Activated T-helper 1 cell treated with anti-CD3 and anti-CD28 coated beads, Interleukin-2, amount 50 U/mL, for 16 hours (primary cell): ENCODE measurements at places on chromosomes 1 and 21.

GRCh38 chr1:79775402-79775801, 768.9 kb upstream of the ADGRL4 start:
- no peak for DNase-seq

DNA sequence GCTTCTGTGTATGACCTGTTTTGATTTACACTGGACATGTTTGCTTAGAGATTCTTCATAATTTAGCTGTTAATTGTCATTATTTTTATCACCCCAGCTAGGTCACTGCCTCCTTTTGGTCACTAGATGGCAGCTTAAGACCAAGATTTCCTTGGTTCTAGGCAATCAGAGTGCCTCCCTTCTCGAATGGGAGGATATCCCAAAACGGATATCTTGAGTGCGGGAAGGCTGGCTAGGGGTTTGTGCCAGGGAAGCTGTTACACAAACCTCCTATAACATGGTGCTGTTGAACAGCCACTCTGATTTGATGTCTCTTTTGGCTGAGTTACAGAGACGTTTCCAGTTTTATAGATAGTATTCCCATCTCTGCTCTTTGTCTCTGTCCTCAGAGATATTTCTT, 283.5 kb downstream of the S1PR1 start:
- no peak for DNase-seq

GRCh38 chr1:48547561-48548220, 75.7 kb upstream of the SPATA6 start:
- no peak for DNase-seq

DNA sequence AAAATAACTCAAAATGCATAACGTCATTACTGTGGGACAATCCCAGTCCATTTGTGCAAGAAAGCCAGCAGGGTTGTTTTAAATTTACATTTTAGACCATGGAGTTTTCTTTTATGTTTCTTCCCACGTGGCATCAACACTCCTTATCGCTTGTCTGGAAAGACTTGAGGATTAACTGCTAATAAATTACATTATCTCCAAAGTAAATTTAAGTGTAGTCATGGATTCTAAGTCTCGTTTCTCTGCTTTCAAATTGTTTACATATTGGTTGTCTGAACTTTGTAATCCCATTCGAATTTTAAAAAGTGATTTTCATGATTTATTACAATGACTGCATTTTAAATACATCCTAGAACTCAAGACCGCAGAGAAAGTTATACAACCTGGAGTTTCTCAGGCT, 119.3 kb upstream of the ADAMTS5 start:
- DNase-seq: no peak

DNA sequence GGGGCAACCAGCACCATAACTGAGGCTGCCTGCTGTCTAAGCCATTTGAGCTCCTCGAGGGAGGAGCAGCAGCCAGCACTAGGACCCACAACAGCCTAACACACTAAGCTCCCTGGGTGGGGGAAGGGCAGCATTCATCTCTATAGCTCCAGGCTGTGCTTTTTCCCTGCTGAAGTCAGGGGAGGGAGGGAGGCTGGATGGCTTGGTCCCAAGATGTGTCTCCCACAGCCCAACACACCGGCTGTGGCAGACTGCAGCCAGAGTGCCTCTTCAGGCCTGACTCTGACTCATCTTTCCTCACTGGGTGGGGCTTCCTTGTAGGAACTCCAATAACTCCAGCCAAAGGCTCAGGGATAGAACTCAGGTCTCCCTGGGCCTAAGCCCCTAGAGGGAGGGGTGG, 296.3 kb downstream of the PRDM2 start:
- no peak for DNase-seq

DNA sequence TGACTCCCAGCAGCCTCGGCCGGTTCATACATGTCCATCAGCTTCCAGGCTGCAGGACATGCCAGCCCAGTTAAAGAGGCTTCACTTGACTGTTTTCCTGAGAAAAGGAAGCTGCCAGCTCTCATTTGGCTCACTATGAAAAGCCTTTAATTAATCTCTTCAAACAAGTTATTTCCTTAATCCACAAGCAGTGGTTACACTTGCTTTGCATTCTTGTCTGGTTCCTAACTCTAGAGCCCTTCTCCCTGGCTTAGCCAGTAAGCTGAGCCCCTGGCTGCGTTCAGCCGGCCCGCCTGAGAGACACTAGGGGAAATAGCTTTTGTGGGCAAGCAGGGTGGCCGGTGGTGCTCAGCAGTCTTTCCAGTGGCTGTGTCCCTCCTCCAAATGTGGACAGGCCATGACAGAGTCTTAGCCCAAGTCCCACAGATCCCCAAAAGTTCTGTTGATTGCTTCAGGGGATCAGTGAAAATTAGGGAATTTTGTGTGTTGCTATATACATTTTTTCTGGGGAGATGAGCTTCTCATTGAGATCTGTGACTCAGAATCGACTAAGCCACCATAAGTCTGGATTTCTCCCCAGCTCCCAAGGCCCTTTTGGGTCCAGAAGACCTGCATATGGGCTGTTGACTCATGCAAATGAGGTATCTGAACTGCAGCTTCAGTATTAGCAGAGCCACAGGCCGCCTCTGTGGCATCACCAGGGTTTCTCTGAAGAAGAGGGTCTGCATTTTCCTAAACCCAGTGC, 10.1 kb downstream of the ATF3 start:
- DNase-seq: no peak

DNA sequence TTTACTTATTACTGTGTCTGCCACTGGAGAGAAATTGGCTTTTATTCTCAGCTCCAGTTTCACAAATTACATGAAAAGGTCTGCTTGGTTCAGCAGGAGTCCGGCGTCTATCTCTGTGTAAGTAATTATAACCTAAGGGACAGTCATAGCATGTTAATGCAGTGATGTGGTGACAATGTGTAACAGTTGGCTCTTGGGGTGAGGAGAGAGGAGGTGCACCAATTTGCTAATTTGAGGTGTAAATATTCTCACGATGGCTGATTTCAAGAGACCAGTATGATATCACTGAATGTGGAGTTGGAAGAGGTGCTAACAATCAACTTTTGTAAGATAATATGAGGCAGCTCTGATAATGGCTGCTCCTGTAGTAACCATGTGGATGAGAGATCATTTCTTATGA, 86.1 kb downstream of the CTH start:
- no peak for DNase-seq

DNA sequence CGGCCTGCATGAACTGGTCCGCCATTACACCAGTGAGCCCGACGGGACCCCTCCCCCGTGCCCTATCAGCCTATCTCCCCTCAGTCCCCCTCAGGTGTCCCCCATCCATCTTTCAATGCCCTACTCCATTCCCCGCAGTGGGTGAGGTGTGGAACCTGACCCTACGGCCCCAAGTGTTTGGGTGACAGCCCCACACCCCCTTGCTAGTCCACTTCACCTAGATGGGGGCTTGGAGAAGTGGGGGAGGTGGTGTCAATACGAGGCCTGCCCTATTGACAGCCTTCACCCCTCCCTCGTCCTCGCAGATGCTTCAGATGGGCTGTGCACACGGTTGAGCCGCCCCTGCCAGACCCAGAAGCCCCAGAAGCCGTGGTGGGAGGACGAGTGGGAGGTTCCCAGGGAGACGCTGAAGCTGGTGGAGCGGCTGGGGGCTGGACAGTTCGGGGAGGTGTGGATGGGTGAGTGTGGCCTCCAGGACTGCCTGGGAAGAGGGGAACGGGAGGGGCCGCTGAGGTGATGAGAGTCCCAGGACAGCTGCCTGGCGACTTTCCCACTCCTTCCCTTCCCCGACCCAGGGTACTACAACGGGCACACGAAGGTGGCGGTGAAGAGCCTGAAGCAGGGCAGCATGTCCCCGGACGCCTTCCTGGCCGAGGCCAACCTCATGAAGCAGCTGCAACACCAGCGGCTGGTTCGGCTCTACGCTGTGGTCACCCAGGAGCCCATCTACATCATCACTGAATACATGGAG, 15.7 kb upstream of the HDAC1 start:
- DNase-seq: no peak

GRCh38 chr1:210302501-210302900, 26.2 kb upstream of the HHAT start:
- DNase-seq: no peak

DNA sequence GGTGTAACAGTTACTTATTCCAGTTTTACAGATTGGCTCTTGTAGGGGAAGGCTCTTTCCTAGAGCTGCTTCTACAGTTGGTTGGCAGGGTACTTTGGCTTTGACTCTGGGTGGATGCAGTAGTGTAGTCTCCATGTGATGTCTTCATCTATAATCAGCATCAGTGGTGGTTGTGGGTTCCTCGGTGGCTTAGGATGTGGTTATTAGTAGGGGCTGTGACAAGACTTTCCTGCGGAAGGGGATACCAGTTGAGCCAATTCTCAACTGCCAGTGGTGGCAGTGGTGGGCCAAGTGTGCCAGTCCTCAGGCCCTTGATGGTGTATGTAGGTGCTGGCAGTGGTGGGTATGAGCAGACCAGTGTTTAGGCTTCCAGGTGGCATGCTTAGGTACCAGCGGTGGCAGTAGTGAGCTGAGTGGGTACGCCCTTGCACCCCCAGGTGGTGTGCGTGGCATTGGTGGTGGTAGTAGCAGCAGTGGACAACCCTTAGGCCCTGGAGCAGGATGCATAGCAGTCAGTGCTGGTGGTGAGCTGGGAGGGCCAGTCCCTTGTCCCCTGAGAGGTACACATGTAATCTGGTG, 27.2 kb upstream of the KLF18 start:
- no peak for DNase-seq

GRCh38 chr1:84946631-84947030, 50.3 kb downstream of the MCOLN2 start:
- no peak for DNase-seq

DNA sequence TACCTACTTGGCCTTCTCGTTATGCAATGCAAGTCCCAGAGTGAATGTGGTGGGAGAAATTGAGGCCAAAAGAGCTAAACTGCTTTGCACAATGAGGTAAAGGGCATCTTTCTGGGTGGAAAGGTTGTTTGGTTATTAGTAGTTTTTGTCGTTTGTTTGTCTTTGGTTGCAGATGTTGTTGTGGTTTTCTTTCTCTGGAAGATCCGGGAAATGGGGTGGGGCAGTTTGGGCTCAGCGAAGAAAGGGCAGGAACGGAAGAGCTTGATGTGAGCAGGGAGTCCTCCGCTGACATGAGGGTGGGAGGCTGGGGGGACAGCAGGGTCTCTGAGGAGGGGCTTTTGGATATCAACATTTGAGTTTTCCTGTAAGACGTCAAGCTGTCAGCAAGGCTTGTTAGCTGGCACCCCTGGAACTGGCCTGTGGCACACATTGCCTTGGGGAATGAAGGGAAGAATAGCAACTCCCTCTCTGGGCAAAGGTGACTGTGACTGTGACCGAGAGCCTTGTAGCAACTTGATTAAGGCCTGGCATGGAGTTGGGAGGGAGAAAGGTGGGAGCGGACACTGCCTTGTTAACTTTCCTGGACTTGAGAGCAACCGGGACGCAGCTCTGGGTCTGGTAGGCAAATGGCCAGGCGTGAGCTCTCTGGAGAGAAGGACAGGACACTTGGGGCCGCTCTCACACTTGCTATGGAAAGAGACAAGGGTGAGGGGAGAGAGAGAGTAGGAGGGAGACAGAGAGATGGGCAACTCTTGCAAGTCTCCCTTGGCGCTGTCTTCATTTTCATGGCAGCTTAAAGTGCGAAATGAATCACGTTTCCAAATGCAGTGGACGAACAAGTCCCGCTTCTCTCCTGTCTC, 15.4 kb upstream of the OPRD1 start:
- DNase-seq: no peak

- DNase-seq: no peak
Observed at GRCh38 chr1:18855573-18855972, 3.9 kb downstream of the TAS1R2 start.

GRCh38 chr1:7561331-7561921, 209.7 kb upstream of the VAMP3 start:
- DNase-seq: no peak

- no peak for DNase-seq
Observed at GRCh38 chr1:99638853-99639252, 7.1 kb upstream of the PALMD start.

GRCh38 chr1:164033782-164034181, 525.2 kb upstream of the PBX1 start:
- no peak for DNase-seq

GRCh38 chr1:240242601-240243144, 151.0 kb downstream of the FMN2 start:
- no peak for DNase-seq

DNA sequence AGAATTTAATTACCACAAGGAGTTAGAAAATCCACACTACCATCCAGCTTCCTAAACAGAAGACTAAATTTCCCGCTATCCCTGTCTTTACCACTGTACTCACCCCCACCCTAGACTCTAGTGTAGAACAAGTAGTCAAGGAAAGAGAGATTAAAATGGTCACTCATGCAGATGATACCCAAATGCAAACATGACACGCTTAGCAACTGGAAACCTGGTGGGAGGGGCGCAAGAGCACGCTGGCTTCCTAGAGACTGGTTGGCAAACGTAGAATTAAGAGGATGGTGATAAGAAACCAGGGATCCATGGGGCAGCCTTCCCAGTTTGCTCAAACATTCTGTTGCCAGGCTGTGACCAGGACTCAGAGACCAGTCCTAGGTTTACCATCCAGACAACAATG, 9.9 kb upstream of the LDLRAD1 start:
- DNase-seq: no peak

- DNase-seq: no peak
Observed at GRCh38 chr1:238960071-238960470, 426.3 kb upstream of the CHRM3 start.

DNA sequence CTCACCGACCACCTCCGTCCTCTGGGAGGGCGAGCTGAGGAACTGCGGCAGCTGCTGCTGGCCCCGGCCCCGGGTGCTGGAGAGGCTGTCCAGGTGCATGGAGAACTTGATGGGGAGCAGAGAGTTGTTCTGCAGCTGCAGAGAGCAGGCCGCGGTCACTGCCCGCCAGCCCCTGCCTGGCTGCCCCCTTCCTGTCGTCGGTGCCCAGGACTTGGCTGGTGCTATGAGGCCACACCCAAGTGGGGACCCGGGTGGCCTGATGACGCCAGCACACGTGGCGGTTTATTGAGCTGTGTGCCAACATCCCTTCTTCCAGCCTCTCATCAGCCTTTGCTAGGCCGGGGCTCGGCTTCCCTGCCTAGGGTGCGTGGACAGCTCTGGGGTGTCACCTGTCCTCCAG, 5.3 kb upstream of the TMEM52 start:
- no peak for DNase-seq

DNA sequence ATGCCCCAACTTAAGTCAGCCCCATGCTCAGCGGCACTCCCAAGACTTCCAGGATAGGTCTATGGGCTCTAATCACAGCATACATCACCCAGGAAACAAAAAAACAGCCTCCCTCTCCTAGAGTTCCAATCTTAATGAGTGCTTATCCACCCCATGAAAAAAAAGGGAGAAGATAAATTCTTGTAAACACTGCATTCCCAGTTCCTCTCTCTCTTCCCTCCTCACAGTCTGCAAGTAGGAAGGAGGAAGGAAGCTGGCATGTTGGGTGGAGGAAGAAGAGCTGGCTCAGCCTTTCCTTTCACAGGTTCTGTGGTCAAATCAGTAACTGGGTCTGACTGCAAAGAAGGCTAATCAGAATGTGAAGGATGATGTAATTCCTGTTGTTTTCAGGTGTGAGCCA, 69.9 kb upstream of the ZC3H11B start:
- DNase-seq: no peak

- no peak for DNase-seq
Observed at GRCh38 chr1:202029171-202029665, 18.8 kb downstream of the ELF3 start.
